ENCODE measurements at places on chromosomes 16 and 17.
A peak's percentile ranks its signal among the peaks of the same experiment; 100 is the strongest.

DNA sequence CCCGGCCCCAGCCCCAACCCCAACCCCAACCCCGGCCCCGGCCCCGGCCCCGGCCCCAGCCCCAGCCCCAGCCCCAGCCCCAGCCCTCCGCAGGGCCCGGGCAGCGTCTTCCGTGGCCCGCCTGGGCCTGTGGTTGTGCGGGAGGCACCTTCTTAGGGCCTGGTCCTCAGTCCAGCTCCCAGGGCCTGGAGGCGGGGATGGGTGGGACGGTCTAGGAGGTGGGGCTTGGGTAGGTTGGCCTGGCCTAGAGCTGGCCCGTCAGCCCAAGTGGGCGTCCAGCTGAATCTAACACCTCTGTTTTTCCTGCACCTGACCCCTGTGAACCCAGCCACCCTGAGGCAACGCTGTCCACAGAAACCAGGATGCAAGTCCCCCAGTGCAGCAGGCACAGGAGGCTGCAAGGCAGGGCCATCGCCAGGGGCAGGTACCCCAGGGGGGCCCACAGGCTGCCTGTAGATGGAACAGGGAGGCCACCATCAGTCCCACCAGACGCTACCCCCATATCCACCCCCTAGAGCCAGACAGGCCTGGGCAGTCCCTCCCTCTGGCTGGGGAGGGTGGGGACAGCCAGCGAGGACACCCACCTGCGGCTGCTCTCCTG lies 8.8 kb downstream of the MSLN start:
- DNase-seq = no peak

GRCh38 chr17:19785854-19786253 lies 37.8 kb upstream of the ALDH3A1 start:
- no peak for DNase-seq

- no peak for DNase-seq
Measured at GRCh38 chr17:15236281-15237105, 28.6 kb downstream of the PMP22 start.

DNA sequence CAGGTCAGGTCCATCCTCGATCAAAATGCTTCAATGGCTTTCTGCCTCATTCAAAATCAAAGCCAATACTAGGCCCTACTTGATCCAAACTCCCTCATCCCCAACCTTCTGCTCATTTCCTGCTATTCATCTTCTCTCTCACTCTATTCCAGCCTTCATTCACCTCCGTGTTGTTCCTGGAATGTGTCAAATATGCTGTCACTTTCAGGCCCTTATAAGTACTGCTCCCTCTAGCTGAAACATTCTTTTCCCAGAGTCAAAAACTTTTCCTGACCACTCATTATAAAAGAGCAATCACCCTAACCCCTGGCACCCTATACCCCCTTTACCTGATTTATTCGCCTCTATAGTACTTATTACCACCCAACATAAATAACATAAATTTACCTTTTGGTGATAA lies 303.7 kb upstream of the PMFBP1 start:
- DNase-seq = no peak

DNA sequence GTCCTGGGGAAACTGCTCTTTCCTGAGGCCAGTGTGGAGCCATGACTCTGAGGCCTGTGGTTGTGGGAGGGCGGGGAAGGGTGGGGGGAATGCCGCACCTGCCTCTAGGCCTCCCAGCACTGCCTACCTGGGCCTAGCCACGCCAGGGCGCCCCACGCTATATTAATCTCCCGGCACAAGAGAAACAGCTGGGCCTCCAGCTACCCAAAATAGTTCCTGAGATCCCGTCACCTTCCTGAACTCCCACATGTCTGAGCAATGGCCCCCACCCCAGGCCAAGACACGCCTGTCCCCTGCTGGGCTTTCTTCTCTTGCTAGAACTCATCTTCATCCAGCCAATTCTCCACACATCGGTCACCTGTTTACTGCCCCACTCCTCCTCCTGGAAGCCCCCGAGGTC lies 13.0 kb upstream of the MTSS2 start:
- DNase-seq = no peak

DNA sequence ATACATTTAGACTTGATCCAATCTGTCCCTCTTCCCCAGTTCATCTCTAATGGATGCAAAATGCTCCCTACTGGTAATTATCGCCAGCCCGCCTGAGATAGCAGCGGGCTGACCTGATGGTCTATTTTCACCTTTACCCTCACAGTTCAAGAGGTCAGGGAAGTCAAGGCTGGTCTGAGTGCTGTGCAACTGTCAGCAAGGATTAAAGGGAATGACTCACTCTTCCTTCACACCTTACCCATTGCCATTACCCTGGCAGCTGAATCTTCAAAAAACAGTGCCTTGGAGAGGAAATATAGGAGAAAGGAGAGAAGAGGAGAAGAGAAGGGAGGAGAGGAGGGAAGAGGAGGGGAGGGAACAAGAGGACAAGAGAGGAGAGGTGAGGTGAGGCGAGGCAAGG lies 36.3 kb downstream of the GRB7 start:
- DNase-seq = no peak

DNA sequence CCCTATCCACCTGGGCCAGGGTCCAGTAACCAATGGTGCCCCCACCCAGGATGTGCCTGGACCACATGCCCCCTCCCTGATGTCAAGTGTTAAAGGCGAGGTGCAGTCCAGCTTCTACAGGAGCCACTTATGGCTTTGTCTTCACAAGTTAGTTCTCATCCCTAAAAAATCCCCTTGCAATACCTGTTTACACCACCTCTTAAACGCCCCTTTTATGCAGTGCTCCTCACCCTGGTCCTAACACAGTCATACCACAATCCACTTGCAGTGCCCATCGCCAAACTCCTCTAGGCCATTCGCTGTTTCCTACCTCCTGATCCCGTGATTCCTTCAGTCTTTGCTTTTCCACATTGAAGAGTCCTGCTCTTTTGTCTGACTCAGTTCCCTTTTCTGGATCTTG lies 7.1 kb downstream of the GLYR1 start:
- no peak for DNase-seq

GRCh38 chr16:25138130-25138529 lies 26.6 kb downstream of the LCMT1 start:
- DNase-seq = no peak

DNA sequence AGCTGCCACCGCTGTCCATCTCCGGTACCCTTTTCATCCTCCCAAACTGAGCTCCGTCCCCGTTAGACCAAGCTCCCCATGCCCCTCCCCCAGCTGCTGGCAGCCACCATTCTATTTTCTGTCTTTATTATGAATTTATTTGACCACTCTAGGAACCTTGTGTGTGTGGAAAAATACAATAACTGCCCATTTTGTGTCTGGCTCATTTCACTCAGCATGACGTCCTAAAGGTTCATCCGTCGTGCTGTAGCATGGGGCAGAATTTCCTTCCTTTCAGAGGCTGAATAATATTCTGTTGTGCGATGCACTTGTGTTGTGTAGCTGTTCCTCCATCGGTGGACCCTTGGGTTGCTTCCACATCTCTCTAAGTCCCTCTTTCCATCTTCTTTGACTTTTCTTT lies 263.1 kb downstream of the SEC14L1 start:
- DNase-seq = no peak

GRCh38 chr17:2475056-2475455 lies 36.6 kb downstream of the METTL16 start:
- DNase-seq = no peak

DNA sequence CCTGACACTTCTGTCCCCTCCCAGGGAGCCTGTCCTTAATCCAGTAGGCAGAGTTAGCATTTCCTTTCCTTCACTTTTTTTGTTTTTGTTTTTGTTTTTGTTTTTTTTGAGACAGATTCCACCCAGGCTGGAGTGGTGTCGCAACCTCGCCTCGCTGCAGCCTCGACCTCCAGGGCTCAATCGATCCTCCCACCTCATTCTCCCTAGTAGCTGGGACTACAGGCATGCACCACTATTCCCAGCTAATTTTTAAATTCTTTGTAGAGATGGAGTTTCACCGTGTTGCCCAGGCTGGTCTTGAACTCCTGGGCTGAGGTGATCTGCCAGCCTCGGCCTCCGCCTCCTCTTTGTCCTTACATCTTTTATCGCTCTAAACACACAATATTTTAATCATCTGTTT lies 4.0 kb downstream of the NHERF1 start:
- no peak for DNase-seq

- no peak for DNase-seq
Measured at GRCh38 chr17:56995766-56996165, 17.8 kb downstream of the SCPEP1 start.

DNA sequence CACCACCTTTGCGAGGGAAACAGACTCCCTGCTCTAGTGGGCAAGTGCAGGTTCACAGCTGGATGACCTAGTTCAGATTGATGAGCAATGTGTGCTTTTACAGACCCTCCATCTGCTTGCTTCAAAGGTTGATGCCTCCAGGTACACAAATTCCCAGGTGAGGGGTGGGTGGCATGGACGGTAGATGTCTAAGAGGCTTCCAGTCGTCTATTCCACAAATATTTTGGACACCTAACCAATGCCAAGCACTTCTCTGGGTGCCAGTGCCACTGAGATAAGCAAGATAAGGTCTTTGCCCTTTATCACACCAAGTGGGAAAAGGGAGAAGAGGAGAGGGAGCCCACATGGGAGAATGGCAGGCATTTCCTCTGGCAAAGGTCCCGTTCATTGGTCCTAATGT lies 316.6 kb upstream of the CDH5 start:
- no peak for DNase-seq

- DNase-seq = no peak
Measured at GRCh38 chr16:89065458-89065822, 28.2 kb upstream of the ACSF3 start.

DNA sequence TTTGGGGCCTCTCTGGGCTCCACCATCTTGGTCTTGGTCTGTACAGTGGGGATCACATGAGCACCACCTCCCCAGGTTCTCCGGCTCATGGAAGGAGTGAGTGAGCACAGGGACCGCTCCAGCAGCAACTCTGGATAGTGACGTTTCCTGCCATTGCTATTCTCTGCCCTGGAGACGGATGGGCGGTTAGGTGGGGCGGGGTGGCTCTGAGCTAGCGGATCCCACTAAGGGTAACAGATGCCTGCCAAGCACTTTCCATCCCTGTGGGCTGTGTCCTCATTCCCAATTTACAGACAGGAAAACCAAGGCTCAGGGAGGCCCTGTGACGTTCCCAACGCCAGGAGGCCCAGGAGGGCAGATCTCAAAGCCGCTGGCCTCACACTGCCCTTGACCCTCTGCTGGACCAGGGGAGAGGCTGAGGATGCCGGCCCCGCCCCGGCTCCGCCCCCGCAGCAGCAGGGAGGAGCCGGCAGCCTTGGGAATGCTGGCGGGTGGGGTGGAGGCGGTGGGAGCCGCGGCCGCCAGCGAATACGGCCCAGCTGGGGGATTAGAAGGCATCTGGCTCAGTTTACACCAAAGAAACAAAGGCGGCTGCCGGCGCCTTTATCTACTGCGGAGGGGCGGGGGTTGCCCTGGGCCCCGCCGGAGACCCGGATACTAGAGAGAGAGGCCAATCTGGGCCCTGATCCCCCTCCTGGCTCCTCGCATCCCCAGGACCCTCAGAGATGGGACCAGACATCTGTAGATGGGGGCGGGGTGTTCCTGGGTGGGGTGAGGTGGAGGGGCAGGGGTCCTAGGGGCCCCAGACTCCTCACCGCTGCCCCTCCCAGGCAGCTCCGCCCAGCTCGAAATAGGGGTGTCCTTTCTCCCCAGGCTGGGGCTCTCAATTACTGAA lies 122.3 kb upstream of the CIBAR2 start:
- no peak for DNase-seq

- no peak for DNase-seq
Measured at GRCh38 chr16:64240586-64240985, 881.3 kb downstream of the CDH11 start.

- peak; percentile 46 for DNase-seq
Measured at GRCh38 chr17:82236142-82236971, 7.5 kb downstream of the SLC16A3 start.

- DNase-seq = no peak
Measured at GRCh38 chr16:65822148-65822547, 544.3 kb upstream of the CDH5 start.

DNA sequence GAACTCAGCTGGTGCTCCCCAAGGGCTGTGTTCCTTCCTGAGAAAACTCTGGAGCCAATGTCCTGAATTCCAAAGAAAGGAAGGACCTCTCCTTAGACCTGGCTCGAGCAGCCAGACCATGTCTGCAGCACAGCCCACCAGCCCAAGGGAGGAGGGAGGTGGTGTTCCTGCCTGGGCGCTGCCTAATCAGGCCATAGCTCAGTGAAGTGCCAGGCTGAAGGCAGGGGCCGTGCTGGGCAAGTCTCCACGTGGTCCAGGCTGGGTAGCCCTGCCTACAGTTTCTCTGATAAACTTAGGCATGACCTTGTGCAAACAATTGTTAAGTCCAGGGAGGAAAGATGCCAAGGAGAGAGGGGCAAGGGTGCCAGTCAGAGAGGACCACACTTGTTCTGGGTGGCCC lies 76.8 kb downstream of the MPRIP start:
- no peak for DNase-seq

DNA sequence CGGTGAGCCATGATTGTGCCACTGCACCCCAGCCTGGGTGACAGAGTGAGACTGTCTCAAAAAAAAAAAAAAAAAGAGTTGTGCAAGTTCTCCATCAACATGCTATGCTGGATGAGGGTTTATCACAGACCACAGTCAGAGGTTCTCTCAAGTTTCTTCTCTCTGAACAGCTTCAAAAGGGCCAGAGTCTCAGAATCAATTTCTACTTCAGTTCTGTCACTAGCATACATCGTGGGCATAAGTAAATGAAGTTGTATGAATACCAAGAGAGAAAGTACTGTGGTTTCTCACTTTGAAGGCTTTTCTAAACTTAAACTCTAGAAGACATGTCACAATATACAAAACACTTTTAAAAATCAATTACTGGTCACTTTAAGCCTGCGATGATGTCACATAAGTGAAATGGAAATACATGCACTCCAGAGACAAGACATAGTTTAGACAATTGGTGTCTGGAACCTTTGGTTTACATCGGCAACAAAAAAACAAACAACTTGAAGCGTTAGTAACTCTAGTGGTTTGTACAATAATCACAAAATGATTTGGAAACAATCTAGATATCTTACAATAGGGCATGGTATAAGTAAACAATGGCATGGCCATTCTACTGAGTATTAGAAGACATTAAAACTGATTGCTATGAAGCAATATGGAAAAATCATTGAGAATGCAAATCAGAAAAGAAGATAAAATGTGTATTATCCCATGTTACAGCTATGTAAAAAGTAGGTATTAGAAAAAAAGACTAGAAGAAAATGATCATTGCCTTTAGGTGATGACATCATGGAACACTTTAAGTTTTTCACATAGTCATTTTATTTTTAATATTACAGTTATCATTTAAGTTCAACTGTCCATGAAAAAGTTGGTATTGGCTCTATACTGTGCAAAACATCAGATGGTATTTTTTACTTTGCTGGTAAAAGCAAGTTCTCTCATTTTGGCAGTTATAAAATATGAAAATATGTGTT lies 232.3 kb downstream of the ZFHX3 start:
- no peak for DNase-seq

GRCh38 chr16:1069154-1069553 lies 3.4 kb upstream of the SSTR5 start:
- no peak for DNase-seq
